T-helper 2 cell (primary cell): ENCODE measurements at places on chromosomes 12 and 14.

DNA sequence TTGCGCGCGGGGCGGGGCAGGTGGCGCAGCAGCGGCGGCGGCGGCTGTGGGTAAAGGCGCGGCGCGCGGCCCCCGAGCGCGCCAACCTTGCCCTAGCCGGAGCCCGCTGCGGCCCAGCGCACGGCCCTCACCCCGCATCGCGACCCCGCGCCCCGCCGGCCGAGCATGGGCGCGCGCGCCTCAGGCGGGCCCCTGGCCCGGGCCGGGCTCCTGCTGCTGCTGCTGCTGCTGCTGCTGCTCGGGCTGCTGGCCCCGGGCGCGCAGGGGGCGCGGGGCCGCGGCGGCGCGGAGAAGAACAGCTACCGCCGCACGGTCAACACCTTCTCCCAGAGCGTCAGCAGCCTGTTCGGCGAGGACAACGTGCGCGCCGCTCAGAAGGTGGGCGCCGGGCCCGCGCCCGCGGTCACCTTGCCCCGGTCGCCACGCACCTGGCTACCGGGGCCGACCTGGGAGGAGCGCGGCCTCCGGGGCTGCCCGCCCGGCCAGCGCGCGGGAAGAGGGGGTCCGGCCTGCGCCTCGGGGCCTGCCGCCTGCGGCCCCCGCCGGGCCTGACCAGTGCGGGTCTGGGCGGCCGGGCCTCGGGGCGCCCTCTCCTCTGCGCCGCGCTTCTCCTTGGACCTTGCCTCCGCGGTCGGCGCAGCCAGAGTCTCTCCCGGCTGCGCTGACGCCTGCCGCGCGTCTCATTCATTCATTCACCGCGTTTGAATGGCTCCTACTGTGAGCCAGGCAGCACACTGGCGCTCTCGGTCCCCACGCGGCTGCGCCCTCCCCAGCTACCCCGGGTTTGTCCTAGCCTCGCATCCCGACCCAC is at the start of gene BRI3BP:
Gene BRI3BP (plus strand): TSS at position 20 of the 811 bp plus-strand sequence. CDS start 146 bp downstream, at position 166.
- peak; percentile 9 for DNase-seq

DNA sequence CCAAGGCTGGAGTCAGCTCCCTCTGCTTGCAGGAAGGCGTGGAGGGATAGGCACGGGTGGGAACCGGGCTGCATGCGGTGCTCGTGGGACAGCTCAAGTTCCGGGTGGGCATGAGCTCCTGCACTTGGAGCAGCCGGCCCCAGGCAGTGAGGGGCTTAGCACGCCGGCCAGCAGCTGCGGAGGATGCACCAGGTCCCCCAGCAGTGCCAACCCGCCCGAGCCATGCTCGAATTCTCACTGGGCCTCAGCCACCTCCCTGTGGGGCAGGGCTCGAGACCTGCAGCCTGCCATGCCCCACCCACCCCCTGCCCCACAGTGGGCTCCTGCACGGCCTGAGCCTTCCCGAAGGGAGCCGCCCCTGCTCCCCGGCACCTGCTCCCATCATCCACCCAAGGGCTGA is 1501.8 kb downstream of the AACS start:
- DNase-seq = no peak

- DNase-seq = peak; percentile 55
Measured at GRCh38 chr14:81565441-81566290, 32.0 kb upstream of the SEL1L start.

DNA sequence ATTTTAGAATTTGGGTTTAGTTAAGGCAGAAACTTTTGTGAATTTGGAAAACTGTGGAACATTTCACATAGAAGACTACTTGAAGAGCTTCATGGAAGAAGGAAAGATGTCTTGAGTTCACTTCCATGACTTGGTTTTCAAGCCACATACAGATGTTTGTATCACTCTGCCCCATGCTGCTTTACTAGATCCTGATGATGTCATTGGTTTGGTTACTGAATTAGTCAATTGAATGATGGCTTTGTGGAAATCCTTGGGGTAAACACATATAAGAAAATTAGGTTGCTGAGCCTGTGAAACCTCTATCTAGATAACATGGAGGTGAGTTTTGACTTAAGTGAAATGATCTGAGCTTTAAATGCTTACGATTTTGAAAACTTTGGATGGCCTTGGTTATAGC is 90.6 kb downstream of the LRRK2 start:
- DNase-seq = no peak

- peak; percentile 0 for DNase-seq
Measured at GRCh38 chr12:39103552-39104165, 198.3 kb upstream of the CPNE8 start.

GRCh38 chr14:42944284-42944683 is 1337.6 kb downstream of the LRFN5 start:
- no peak for DNase-seq

- no peak for DNase-seq
Measured at GRCh38 chr12:132284827-132285741, 44.3 kb downstream of the GALNT9 start.

DNA sequence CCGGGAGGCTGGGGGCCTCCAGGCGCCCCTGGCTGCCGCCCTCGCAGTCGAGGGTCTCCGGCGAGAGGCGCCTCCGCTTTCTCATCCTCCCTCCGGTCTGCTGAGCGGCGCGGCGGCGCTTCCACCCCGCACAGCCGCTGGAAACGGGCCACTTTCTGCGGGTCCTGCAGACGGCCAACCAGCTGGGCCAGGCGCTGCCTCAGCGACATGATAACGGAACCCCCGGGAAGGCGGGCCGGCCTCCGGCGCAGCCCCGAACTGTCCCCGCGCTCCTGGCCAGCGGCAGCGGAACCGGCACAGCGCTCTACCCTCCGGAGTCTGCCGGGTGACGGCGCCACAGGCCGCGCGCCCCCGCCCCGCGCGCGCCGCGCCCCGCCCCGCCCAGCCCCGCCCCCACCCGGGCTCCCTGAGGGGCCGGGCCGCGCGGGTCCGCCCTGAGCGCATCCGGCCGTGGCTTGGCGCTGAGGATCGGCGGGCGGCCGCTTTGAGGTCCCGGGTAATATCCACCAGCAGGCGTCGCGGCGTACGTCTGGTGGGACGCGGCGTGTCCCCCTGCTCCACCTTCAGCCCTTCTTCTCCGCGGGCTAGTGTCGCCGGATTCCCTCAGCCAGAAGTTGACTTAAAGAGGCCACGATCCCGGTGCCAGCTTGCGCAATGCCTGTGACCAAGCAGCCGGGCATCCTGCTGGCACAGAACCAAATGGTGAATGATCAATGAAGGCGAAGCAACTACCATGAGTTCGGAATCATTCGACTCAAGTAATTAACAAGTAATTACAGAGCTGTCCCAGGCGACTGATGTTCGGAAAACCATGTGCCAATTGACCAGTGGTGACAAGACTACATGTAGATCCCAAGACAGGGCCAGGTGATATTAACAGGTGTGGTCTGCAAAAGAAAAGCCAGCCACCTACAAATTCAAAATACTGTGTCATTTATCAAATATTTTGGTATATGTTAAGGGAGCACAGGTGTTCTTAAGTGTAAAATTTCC is at the start of gene SGPP1:
Gene SGPP1 (minus strand): TSS at position 330 of the 993 bp plus-strand sequence. CDS start 121 bp downstream, at position 209.
- peak; percentile 75 for DNase-seq

DNA sequence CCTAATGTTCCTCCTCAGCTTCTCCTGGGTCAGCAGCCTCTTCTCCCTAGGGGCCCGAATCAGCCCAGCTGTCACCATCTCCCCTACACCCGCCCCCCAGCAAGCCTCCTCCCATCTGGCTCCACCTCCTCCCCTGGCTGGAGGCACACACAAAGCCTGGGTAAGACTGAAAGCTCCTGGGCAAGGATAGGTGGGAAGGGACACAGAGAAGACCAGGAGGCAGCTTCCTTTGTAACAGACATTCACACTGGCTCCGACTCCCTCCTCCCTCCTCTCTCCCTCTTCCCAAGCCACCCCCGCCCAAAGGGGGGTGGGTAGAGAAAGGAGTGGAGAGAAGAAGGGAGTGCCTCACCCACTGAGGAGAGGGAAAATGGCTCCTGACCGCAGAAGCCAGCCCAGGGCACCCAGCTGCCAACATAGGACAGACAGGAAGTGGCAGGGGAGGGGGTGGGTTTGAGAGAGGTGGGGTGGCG is 4.0 kb downstream of the CHD4 start:
- DNase-seq = no peak

GRCh38 chr14:100405760-100406455 is 82.8 kb downstream of the SLC25A47 start:
- DNase-seq = no peak

DNA sequence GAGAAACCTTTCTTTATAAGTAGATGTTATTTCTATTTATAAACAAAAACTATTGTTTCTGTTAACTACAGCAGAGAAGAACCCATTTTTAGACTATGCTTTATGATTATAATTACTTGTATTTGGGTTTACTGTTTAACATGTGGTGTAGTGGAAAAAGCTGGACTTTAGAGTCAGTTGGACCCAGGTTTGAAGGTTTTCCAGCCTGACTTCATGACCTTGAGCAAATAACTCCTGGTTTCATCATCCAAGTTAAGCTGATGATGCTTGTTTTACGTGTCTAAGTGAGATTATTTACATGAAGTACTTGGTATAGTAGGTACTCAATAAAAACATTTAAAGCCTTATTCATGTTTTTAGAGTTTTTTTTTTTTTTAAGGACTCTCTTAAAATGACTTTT is 221.8 kb upstream of the ARHGAP5 start:
- DNase-seq = no peak

DNA sequence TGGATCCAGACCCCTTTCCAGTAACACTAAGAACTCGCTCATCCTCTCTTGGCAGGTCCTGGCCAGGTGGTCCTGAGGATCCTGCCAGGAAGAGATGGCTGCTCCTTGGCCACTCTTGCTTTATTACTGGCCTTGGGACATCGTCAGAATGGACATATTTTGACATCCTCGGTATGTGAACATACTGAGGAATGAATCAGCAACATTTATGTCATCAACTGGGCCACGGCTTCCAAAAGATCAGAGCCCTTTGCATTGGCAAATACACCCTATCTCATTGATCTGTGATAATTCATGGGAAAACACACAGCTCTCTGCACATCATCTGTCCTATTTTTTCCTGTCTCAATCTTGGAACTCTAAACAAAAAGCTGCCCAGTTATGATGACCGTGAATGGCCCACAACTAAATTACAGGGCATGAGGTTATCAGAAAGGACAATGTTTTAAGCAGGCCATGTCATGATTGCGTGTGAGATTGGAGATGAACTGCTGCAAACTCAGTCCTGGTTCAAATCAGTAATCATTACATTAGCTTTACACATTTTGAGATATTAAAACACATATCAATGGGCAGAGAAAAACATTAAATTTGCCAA is 1325.8 kb downstream of the AACS start:
- DNase-seq = no peak

- DNase-seq = no peak
Measured at GRCh38 chr12:121532503-121533393, 48.1 kb downstream of the KDM2B start.

DNA sequence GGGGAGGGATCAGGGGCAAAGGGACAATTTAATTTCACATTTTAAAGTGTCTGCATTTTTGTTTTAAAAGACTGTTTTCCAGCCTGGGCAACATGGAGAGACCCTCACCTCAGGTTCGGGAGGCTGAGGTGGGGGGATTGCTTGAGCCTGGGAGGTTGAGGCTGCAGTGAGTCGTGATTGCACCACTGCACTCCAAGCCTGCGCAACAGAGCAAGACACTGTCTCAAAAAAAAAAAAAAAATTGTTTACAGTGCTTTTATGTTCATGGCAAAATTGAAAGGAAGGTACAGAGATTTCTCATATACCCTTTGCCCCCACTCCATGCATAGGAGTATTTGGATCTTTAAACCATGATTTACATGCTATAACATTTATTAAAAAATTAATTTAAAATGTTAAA is 16.4 kb upstream of the HVCN1 start:
- DNase-seq = no peak

GRCh38 chr12:116863275-116863767 is 17.9 kb downstream of the HRK start:
- no peak for DNase-seq

DNA sequence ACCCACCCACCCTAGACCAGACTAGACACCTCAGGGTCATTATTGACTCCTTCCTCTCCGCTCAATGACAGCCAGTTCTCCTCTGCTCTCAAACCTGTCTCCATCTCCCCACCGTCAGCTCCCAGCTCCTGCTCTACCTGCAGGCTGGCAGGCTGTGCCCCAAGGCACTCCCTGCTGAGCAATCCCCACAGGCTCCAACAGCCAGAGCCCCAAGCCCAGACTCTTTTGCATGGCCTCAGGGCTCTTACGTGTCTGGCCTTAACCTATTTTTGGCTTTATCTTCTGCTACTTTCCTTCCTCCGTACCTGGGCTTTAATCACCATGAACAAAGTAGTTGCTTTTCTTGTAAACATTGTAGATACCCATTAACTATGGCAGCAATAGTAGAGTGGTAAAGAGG is 162.9 kb upstream of the PRMT8 start:
- no peak for DNase-seq

DNA sequence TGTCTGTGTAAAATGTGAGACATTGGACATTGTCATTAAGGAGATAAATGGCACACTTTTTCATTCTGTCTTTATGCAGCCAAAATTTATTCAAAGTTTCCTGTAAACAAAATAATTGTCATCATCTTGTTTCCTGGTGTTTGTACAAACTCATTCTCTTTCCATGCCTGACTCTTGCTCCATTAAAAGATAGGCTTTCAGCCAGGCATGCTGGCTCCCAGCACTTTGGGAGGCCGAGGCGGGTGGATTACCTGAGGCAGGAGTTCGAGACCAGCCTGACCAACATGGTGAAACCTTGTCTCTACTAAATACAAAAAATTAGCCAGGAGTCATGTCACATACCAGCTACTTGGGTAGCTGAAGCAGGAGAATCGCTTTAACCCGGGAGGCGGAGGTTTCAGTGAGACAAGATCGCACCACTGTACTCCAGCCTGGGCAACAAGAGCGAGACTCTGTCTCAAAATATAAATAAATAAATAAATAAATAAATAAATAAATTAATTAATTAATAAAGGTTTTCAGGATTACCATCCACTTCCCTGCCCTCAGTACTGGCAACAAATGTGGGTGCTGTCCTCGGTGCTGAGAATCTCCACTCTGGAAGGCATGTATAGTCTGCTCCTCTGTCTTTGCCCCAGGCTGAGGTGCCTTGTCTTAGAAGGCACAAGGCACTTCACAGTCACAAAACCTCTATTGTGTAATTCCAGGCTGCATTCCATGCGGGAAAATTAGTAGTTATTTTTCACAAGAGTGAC is 83.2 kb downstream of the PAH start:
- DNase-seq = peak; percentile 5

DNA sequence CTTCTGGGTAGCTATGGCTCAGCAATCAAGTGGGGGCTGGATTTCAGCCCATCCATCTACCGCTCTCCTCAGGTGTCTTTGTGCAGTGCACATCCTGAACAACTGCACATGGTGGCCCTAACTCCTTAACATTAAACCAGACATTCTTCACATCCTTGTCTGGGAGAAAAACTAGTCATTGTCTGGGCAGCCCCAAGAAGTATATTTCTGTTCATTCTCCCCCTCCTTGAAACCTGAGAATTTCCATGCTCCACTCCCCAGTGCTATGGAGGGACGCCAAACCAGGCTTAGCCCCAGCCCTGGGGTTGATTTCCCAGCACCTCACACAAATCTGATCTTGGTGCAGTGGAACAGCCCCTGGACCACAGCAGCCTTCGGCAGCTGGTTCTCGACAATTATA is 13.4 kb downstream of the MYL2 start:
- DNase-seq = no peak

- no peak for DNase-seq
Measured at GRCh38 chr14:80615831-80616230, 325.7 kb downstream of the CEP128 start.

- no peak for DNase-seq
Measured at GRCh38 chr14:92819011-92819597, 25.0 kb downstream of the GOLGA5 start.
